CD14-positive monocyte (primary cell): ENCODE measurements at places on chromosomes 3 and 15.
A peak's percentile ranks its signal among the peaks of the same experiment; 100 is the strongest.

GRCh38 chr15:59501597-59501996, 63.6 kb downstream of the FAM81A start:
- peak; percentile 32 for DNase-seq

DNA sequence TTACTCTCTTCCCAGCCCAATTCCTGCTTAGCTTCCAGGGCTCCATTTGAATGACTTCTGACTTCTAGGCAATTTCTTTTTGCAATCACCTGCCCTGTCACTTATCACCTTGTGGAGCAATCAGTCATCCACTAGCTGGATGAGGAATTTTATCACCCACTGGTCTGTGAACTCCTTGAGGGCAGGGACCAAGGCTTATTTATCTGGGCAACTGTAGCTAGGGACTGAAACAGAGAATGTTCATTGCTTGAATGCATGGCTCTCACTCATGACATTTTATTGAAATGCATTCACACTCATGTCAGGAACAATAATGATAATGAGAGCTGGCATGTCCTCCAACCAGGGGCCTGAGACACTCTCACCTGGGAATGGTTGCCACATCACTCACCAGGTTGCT, 15.5 kb downstream of the TNFAIP8L3 start:
- DNase-seq: no peak

GRCh38 chr3:127717357-127718244, 44.8 kb downstream of the ABTB1 start:
- no peak for DNase-seq

DNA sequence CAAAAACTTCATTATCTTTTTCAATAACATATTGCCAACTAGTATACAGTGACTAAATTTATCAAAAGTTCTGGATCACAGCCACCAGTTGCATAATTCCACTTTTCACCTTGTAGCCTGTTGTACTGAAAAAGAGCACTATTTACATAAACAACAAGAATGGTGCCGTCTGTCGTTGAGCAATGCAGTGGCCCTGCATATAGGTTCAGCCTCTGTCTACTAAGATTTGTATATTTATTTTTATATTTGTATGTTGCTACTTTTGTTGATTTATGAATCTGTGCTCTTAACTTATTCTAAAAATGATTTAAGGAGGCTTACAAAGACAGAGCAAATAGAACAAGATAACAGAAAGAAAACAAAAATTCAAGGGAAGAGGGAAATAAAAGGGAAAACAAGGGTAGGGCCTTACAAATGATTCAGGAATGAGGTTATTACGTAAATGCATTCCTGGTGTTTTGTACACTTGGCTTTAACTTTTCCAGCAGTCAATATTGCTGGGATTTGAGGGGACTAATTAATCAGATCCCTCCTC, 257.6 kb upstream of the STT3B start:
- DNase-seq: no peak

GRCh38 chr3:173241727-173242126, 100.7 kb upstream of the SPATA16 start:
- no peak for DNase-seq
